SHP77 treated with DMSO at 0.1 percent for 48 hours (cell line): ENCODE measurements at places on chromosomes 5 and 9.

- DNase-seq: no peak
Measured at GRCh38 chr5:140388052-140388451, 13.6 kb upstream of the ANKHD1 start.

DNA sequence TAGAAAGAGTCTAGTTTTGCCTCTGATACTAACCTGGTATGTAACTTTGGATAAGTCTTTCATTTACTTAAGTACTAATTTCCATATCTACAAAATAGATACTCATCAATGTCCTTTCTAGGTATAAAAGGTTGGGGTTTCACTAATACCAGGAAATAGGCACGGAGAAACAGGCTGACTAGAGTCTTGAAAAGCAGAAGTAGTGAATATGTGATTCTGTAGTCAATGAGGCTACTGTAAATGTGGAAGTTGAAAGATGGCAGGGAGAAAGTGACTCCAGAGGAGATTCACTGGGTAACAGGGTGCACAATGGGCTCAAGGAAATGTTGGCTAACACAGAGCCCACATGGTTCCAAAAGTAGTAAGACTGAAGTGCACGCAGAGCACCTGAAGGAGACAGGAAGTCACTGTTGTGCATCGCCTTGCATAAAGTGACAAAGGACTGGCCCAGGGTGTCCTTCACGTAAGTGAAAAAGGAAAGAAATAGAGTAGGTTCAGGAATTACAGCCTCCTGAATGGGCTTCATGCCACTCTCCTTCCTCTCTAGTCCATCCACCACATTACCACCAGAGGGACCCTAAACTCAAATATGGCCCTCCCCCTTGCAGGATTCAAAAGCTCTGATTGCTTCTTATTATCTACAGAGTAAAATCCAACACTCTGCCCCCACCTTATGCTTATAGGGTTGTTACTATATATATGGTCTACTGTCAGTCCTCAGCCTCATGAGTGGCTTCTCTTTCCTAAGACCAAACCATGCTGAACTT lies 288.0 kb upstream of the SMARCA2 start:
- DNase-seq: peak; percentile 0

GRCh38 chr5:54220230-54221040 lies 89.9 kb downstream of the ARL15 start:
- no peak for DNase-seq

GRCh38 chr5:172688349-172689217 lies 47.5 kb downstream of the NEURL1B start:
- no peak for DNase-seq

- no peak for DNase-seq
Measured at GRCh38 chr5:119288379-119289033, 67.3 kb upstream of the TNFAIP8 start.

DNA sequence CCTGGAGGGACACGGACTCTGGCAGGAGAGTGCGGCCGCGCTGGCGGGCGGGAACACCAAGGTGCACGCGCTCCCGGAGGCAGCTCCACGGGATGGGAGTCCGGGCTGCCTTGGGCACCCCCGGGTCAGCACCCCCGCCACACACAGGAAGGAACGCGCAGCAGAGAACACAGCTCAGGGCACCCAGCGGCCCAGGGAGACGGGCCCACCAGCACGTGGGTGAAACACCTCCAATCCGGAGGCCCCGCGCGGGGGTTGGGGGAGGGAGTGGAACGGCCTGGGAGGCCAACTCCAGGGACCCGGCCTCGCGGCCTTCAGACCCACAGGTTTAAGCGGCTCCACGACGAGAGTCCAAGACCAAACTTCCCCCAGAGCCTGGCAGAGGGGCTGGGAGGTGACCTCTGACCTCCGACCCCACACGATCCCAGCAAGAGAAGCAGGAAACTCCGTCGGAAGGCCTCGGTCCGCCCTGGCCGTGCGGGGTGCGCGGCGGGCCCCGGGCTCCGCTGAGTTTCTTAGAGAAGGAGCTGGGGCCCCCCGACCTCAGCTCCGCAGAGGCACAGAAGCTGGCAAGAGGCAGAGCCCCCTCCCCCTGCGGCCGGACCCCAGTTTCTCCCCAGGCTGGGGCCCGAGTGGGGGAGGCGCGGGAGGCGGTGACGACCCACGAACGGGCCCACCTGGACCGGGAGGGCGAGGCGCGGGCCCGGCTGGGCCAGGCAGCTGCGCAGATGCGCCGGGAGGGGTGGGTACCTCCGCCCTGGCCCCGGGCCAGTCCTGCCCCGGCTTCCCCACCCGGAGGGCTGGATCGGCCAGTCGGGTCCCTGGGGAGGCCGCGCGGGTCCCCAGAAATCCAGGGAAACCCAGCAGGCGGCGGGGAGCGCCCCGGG lies 851 bp downstream of the NACC2 start:
- no peak for DNase-seq

DNA sequence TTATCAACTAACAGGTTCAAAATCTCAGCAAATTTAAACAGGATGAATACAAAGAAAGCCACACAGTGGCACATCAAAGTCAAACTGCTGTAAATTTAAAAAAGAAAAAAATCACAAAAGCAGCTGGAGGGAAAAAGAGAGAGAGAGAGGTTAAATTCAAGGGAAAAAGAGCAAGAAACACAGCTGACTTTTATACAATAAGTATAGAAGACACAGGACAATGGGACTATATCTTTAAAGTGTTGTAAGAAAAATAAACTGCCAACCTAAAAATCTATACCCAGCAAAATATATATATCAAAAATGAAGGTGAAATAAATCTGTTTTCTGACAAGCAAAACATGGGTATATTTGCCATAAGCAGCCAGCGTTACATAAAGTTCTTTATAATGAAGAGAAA lies 261.5 kb downstream of the TLE1 start:
- DNase-seq: no peak

- DNase-seq: no peak
Measured at GRCh38 chr9:18698992-18699391, 225.0 kb downstream of the ADAMTSL1 start.

GRCh38 chr9:34500623-34501267 lies 22.0 kb downstream of the ENHO start:
- DNase-seq: no peak

GRCh38 chr5:2744485-2744884 lies 7.0 kb downstream of the IRX2 start:
- DNase-seq: no peak

GRCh38 chr9:36818242-36818938 lies 215.7 kb downstream of the PAX5 start:
- DNase-seq: no peak

DNA sequence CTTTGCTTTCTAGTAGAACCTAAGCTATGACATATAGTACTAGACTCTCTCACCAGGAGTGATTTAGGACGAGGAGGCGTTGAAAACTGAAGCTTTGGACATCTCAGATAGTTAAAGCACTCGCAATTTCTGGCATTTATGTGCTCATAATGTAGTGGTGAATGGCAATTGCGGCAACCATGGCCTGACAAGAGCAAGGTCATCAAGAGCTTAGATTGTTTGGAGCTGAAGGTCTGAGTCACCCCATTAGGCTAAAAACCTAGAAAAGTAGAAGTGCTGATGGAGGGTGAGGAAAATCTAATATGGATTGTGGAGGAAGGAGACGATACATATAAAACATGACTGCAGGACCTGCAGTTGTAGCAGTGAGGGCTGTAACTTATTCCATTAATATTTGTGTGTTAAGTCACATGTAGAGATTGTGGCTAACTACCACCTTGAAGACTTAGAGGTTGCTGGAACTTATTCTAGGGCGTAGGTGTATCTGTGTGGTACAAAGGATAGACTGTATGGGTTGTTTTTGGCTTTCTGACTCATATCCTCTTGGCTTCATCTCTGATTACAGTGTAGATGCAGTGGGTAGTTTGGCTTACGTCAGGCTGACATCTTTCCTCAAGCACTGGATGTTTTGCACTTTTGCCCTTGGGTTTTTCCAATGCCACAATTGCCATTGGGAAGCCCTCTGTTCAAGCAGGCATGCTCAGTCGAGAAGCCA lies 138.9 kb upstream of the CDKN2B start:
- DNase-seq: no peak

GRCh38 chr5:50420343-50420935 lies 20.6 kb downstream of the EMB start:
- no peak for DNase-seq
